ENCODE measurements at places on chromosomes 1 and 21.

DNA sequence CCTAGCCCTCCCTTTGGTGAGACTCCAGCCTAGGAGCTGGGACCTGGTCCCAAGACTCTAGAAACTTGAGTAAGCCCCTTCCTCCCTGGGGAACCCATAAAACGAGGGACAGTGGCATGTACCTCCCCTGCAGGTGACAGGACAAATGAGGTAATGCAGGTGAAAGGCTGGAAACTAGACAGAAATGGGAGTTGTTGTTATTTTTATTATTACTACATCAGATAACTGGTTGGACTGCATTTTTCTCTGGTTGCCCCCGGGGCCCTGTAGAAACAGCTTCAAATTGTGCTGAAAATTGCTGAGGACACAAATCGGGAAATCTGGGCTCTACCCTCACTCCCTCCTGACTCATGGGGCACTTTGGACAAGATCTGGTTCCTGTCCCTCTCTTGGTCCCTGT, 132.3 kb upstream of the WNT4 start:
- DNase-seq, result no peak

- DNase-seq, result no peak
Measured at GRCh38 chr1:246267896-246268295, 239.2 kb downstream of the SMYD3 start.

DNA sequence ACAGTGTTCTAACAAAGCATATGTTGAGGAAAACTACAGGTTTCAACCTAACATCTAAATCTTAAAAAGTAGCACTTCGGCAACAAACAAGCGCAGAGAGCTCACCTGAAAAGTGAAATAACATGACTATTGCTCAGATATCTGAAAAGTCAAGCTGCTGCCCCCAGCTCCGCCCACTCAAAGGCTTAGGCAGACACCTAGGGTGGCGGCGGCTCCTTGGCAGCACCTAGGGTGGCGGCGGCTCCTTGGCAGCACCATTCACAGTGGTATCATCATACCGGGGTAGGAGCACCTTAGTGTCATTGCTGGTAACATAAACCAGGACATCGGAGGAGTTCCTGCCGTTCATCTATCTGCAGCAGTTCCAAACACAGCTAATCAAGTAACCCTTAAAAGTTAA, 4.2 kb upstream of the S100A12 start:
- DNase-seq, result no peak

DNA sequence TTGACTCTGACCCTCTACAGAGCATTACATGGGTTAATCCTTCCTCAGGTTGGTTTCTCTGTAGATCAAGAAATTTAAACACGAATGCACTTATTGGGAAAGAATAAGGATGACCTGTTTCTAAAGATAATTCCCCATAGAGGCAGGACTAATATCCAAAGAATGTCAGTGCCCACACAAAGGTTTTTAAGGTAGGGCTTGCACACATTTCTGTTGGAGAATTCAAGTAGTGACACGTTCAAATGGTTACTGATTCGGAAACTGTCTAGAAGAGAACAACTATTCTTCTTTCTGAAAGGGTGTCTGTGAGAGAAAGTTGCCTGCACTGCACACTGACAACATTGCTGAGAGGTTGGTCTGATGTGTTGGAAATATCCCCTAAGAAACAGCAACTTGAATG, 167.3 kb downstream of the ZNF326 start:
- no peak for DNase-seq

DNA sequence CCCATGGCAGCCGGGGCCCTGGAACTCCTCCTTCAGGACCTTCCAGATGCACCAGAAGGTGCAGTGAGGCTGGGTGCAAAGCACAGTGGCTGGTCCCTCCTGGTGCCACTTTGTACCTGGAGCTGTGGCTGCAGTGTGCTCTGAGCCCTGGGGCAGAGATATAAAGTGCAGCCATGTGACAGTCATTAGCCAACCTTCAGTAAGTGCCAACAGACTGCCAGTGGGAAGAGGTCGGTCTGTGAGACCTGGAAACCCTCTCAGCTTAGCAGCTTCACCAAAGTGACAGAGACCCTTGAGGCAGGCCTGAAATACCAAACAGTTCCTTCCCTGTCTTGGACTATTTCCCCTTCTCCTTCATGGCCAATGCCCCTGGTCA, 26.7 kb upstream of the NGF start:
- no peak for DNase-seq

GRCh38 chr1:188249811-188250210, 1421.1 kb downstream of the PLA2G4A start:
- no peak for DNase-seq

Data from astrocyte of the spinal cord (primary cell).